ENCODE measurements at places on chromosomes 3 and 15.

GRCh38 chr3:13521309-13521708 is 27.6 kb upstream of the FBLN2 start:
- no peak for DNase-seq

DNA sequence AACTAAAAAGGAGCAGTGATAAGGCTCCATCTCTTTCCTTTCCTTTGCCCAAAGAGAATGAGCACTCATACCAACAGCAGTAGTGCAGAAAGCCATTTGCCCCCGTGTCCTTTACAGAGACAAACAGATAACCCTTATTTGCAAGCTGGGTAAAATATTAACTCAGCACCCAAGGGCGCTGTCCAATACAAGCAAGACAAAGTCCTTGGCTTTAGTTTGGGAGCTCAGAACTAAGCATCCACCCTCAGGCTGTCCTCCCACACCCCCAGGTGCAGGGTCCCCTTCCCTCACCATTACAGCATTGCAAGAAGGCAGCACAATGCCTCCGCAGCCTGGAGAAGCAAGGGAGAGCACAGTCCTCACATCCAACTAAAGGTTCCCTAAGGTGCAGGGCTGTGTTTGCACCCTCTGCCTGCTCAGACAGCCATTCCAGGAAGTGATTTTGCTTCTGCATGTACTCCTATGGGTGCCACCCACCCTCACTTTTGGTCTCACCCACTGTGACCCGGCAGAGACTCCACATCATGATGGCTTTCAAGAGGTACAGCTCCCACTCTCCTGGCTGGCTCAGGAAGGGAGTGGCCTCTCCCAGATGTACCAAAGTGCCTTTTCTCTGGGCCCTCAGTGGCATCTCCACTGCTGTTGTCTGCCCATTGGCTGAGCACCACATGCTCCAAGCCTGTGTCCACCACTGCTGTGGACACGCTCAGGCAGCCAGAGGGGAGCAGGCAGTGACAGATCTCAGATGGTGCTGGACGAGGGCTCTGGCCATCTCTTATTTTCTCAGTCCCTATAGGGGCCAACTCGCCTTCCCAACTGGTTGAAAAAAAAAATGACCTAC is 34.1 kb upstream of the HES1 start:
- DNase-seq = no peak

- no peak for DNase-seq
Measured at GRCh38 chr15:85742186-85742821, 52.4 kb downstream of the KLHL25 start.

DNA sequence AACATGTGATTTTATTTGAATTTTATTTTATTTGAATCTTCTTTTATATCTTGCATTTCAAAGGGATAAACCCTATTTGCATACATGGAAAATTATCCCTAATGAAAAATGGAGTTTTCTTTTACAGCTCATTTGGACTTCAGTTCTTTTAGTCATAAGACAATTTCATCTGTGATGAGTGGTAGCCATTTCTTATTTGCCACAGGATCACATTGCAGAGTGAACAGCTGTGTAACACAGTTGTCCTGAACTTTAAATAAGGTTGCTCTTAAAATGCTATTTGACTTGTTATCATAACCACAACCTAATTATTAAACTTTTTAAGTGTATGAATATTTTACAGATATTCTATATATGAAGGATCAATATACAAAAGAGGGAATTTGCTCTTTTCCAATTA is 221.7 kb upstream of the ROPN1 start:
- no peak for DNase-seq

DNA sequence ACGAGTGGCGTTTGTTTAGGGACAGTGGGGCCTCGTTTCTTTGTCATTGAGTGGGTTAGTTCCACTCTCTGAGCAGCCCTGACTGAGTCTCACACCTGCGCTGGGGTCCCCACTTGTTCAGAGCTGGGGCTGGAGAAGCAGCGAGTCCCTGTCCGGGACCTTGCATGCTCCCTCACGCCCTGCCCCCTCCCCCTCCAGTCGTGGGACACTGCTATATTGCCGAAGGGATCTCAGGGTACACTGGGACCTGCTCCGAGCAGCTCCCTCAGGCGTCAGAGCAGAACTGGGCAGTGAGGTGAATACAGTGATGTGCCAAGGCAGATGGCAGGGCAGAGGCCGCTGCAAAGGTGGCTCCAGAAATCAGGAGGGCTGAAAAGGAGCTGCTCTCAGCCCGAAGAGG is 59.9 kb upstream of the KLF13 start:
- DNase-seq = no peak

DNA sequence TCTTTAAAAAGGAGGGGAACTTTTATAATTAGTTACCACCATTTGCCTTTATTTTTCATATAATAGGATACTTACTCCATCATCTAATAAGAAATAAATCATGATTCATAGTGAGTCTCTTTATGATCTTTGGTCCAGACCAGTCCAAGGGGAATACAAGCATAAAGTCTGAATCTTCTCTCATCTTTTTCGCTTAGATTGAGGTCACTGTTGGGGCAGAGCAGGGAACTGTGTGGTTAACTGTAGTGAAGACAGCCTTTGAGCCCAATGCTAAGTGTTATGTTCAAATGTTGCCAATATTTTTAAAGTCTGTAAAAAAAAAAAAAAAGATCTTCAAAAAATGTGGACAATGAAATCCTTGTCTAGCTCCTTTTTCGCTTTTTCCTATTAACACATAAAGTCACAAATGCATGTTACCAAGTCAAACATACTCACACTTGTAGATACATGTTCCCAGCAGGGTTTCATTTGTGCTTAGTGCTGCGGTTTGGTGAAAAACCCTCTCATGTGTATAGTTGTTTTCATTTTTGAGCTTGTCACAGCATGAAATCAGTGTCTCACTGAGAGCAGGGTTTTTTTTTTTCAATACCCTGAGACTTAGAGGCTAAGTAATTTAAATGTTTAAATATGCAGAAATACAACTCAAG is 72.1 kb downstream of the EPHA3 start:
- DNase-seq = no peak

- no peak for DNase-seq
Measured at GRCh38 chr3:193350744-193351143, 27.8 kb downstream of the ATP13A5 start.

DNA sequence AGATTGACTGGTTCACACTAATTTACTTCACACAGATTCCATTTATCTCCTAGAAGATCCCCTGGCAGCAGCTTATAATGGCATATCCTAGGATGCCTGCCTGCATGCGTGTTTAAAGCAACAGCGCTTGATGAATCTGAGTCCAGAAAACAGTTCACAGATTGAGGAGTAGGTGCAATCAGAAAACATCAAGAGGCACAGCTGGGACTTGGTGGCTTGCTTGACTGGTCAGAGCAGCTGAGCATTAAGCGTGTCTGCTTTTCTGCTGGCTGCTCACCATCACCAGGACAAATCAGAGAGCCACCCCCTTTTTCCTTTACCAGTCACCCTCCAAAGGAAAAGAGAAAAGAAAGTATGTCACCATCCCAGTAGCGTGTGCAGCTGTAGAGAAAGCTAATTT is 223.6 kb downstream of the WDR72 start:
- DNase-seq = no peak

- no peak for DNase-seq
Measured at GRCh38 chr3:117562000-117562399, 852.4 kb downstream of the TUSC7 start.

DNA sequence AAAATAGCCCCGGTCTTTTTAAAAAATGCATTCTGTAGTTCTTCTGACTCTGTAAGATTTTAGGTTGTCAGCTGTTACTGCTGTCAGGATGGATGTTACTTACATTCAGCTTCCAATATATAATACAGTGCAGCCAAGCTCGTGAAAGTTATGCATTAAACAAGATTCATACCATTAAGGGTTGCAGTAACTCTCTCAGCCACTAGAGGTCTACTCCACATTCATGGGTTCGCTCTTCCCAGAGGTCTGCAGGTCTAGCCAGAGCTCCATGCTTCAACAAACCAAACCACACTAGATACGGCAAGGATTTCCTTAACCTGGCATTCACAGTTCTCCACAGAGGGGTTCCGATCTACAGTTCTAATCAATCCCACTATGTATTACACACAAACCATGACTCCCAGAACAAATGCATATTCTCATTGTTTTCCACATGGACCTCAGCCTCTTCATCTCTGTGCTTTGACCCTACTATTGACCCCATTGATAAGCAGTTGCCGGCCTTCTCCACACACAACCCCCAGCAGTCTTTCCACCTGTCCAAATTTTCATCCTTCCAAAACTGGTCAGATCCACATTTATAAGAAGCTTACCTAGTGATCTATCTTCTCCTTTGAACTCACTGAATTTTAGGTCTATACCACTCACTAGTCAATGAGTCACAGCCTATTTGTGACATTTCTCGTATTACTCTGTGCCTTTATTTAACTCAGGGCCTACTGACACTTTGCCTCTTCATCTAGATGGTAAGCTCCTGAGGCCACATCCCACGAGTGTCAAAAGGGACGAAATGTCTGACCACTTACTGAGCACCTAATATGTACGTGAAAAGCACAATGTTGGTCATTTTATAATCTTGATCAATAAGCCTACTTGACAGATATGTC is 33.7 kb downstream of the RORA start:
- peak; percentile 16 for DNase-seq

- no peak for DNase-seq
Measured at GRCh38 chr3:4738737-4739274, 240.4 kb upstream of the BHLHE40 start.

GRCh38 chr3:58998476-58999117 is 51.2 kb downstream of the CFAP20DC start:
- DNase-seq = peak; percentile 93

GRCh38 chr3:172153335-172153861 is 114.0 kb downstream of the FNDC3B start:
- DNase-seq = peak; percentile 97

DNA sequence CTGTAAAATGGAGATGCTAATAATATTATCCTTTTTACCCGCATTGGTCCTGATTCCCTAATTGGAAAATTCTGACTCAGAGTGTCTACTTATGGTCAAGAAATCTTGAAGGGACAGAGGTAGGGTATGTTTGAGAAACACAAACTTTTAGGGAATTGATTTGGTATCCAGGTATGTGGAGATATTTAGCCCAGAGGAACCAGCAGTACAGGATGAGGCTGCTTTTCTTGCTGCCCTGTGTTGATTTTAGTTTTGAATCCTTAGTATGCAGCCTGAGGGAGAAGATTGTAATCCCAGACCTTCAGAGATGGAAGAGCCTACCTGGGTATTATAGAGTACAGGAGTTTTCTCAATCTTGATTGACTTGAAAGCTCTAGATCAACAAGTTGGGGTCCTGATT is 569.1 kb downstream of the PDCD6IP start:
- no peak for DNase-seq

DNA sequence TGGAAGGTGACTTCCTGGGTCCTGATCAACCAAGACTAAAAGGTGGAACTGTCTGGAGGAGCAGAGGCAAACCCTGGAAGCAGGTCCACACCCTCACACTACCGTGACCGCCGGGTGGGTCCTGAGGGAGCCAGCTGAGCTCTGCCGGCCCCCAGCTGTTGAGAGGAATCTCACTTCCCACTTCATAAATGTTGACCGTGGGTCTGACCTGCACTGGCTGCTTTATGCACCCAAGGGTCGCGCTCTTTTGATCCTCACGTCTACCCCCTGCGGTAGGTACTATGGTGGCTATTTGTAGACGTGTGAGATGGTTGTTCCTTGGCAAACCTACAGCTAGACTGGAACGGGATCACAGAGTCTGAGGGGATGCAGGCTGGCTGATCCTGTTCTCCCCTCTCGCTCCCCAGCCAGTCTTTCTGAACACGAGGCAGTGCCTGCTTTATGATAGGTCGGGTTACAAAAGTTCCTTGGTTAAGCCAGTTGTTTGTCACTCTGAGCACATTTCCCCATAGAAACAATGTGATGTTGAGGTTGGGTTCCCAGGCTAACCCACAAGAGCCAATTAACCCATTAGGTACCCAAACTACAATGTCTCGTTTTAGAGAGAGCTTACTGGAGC is 113.0 kb upstream of the ETV5 start:
- DNase-seq = no peak
